ENCODE measurements at places on chromosomes 2 and 18.

DNA sequence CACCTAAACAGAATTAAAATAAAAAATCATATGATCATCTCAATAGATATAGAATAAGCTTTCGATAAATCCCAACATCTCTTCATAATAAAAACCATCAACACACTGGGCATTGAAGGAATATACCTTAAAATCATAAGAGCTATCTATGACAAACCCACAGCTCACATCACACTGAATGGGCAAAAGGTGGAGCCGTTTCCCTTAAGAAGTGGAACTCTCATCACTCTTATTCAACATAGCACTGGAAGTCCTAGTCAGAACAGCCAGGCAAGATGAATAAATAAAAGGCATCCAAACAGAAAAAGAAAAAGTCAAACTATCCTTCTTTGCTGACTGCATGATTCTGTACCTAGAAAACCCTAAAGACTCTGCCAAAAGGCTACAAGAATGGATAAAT lies 510.3 kb downstream of the ZNF804A start:
- DNase-seq: no peak

DNA sequence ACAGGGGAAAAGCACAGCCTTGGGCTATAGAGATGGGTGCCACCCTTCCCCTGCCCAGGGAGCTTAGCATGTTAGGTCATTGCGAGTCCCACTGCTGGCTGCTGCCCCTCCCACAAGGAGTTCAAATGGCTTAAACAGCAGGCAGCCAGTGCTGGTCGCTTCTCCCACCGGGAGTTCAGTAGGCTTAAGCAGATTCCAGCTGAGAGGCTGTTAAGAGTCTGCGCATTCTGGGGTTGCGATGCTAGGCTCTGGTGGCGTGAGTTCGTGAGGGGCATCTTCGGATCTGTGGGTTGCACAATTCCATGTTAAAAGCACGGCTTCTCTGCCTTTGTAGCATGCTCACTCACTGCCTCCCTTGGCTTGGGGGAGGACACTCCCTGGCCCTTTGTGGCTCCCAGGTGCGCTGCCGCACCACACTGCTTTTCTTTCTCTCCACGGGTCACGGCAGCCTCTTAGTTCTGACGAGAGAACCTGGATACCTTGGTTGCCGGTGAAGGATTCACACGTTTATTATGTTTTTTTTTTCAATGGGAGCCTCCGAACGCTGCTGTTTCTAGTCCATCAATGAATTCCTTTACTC lies 93.2 kb downstream of the UNC80 start:
- DNase-seq: no peak

- no peak for DNase-seq
These were observed 22.8 kb downstream of the EML4 start for GRCh38 chr2:42192010-42192373.

GRCh38 chr2:113002677-113003076 lies 2.6 kb upstream of the IL36A start:
- no peak for DNase-seq

DNA sequence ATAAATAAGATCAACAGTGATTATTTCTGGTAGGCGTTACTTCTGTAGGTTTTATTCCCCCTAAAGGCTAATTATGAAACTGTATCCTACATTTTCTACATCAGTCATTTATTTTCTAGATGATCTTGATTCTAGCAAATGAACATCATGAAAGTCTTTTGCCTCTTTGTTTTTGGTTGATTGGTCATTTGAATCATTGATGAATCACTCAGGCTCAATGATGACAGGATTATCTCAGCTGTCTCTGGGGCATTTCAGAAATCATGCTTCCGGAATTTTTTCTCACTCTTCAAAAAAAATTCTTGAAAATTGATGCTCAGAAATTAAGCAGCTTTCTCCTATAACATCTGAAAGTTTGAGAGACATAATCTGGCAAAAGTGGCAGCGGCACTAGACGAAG lies 298.9 kb upstream of the TCF4 start:
- DNase-seq: no peak

All from stimulated activated CD8-positive, alpha-beta memory T cell treated with anti-CD3 and anti-CD28 coated beads, Interleukin-7, amount 100 ng/mL, for 1 hour (primary cell).